ENCODE measurements at places on chromosomes 3 and 15.

GRCh38 chr3:197001972-197002700 lies 27.5 kb downstream of the MELTF start:
- DNase-seq = no peak

GRCh38 chr3:52444860-52445793 lies at the start of gene SEMA3G:
Gene SEMA3G (minus strand): TSS chr3:52445103. CDS start chr3:52445027, 76 bp downstream.
- no peak for DNase-seq

- no peak for DNase-seq
These were observed 221.7 kb upstream of the ROPN1 start for GRCh38 chr3:124213641-124214040.

- DNase-seq = no peak
These were observed 245.7 kb upstream of the RORA start for GRCh38 chr15:61474796-61475195.

GRCh38 chr3:141419946-141420345 lies 51.6 kb downstream of the ZBTB38 start:
- DNase-seq = no peak

DNA sequence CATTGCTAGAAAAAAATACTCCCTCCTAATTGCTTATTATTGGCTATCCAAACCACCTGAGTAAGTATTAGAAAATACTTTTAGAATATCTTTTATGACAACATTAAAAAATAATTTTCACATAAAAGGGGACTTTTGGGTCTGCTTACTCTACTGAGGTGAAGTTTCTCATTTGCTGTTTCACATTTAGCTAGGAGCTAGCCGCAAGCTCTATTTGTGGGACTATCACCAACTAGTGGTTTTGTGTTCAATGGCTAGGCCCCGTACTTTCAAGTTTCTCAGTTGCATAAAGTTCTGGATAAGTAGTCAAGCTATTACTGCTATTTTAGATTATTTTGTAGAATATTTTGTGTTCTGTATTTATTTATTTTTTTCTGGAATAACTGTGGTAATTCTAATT lies 244.2 kb upstream of the SLITRK3 start:
- no peak for DNase-seq

- DNase-seq = peak; percentile 64
These were observed at the start of gene PAK6 for GRCh38 chr15:40238532-40239403. Gene PAK6 (plus strand): TSS chr15:40239063. CDS start chr15:40264786, 25,723 bp downstream.

GRCh38 chr3:49723296-49723627 lies 489 bp downstream of the GMPPB start:
- peak; percentile 32 for DNase-seq

GRCh38 chr3:68483601-68484000 lies 448.7 kb downstream of the TAFA4 start:
- no peak for DNase-seq

DNA sequence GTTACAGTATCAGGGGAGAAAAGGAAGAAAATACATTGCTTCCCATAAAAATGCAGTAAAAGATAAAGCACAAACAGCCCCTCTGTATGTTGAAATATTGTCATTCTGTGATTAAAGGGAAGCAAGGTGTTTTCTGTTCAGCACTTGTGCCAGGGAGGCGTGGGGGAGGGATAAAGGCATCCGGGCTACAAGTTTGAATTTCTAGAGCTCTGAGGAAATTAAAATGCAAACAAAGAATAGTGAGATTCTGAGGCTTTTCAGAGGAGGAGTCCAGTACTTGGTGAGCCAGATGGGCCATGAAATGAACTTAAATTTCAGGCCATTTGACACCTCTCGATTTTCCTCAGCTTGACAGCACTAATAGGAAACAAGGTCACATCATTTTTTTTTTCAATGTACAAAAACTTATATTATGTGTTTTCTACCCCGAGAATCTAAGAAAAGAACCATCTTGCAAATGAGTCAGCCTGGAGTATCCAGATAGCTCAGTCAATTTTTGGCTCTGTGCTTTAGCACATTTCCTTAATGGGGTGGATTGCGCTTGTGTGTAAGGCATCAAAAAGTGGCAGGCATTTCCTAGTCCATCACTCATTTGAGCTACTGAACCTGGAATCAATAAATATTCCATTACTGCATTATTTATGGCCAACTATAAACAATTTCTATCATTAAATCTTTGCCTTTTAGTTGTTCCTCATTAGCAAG lies 640.8 kb upstream of the TBL1XR1 start:
- no peak for DNase-seq

DNA sequence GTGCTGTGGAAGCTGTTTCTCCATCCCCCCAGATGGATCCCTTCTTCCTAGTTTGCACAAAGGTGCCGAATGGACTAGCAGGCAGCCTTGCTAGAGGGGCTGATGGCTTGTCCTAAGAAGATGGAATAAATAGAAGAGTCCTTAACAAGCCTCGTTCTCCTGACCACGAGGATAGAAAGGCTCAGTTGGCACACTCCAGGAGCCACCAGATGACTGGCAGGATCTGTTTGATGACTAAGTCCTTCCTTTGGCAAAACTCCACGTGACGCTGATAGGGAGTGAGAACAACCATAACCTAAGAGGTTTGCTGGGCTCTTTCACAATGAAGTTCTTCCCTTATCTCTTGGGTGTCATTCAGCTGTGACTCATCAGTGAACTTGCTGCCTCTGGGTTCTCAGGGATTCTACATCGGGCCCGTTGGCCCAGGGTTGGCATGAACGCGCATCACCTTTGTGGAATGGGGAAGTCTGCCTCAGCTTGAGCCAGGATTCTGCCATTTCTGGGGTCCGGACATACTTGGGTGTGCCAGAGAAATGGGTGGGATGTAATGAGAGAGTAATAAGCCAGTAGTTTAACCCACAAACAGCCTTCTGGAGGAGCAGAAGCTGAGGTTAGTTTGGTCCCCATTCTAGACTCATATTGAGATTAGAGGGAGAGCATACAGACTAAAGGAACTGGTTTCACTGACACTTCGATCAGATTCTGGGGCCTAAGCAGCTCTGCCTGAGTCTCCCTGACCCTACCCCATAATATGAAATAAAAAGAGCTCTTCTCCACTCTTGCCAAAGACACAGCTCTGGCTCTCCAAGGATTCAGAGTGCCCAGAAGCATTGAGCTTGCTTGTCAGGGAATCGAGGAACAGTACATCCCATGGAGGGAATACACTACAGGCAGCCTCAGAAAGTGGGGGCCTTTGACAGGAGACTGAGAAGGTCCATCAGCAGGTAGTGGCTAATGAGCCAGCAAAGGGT lies 2.0 kb upstream of the MELTF start:
- DNase-seq = no peak

GRCh38 chr3:16227566-16227965 lies 37.2 kb downstream of the DPH3 start:
- DNase-seq = no peak

Measured in COR-L47 (cell line).